Esophagus mucosa (tissue), 1 donor: ENCODE measurements at places on chromosomes 12 and 14. TPM values are rescaled to one million over a fixed set of nuclear protein-coding genes. Genes with fewer than 3 reads are reported as not detected.

FAM181A gene
- total RNA-seq, result not detected

CNTN1 gene
- 9.8 TPM for total RNA-seq

KRT83 gene
- total RNA-seq, result not detected

GLS2 gene
- 2.6 TPM for total RNA-seq

AICDA gene
- not detected for total RNA-seq

RNF212B gene
- total RNA-seq, result not detected

UBE3B gene
- 29.6 TPM for total RNA-seq

GEMIN2 gene
- 10.7 TPM for total RNA-seq

TAS2R46 gene
- total RNA-seq, result 0.40 TPM

ADAM21 gene
- total RNA-seq, result not detected

ACVR1B gene
- total RNA-seq, result 19.2 TPM

MYO1A gene
- 0.52 TPM for total RNA-seq

RFLNA gene
- total RNA-seq, result not detected

TAS2R13 gene
- 0.44 TPM for total RNA-seq

SLC5A8 gene
- total RNA-seq, result not detected

PLEKHA5 gene
- 32.7 TPM for total RNA-seq

LRFN5 gene
- 0.20 TPM for total RNA-seq

PELI2 gene
- 1.8 TPM for total RNA-seq

DLST gene
- total RNA-seq, result 75.7 TPM

TEX22 gene
- 2.0 TPM for total RNA-seq

TSPAN19 gene
- total RNA-seq, result not detected

KRT78 gene
- total RNA-seq, result 291 TPM

WNT5B gene
- total RNA-seq, result 9.8 TPM

C14orf132 gene
- total RNA-seq, result 3.7 TPM

CEBPE gene
- not detected for total RNA-seq

ANKS1B gene
- total RNA-seq, result 2.8 TPM

CCDC184 gene
- total RNA-seq, result 0.20 TPM

FBLN5 gene
- total RNA-seq, result 2.8 TPM

NTF3 gene
- total RNA-seq, result 2.0 TPM

CD163 gene
- 5.8 TPM for total RNA-seq

OR4E2 gene
- not detected for total RNA-seq

LRIG3 gene
- 28.2 TPM for total RNA-seq

EIF2S1 gene
- total RNA-seq, result 94.2 TPM

OTOGL gene
- 0.04 TPM for total RNA-seq

GPX2 gene
- 68.1 TPM for total RNA-seq

ERBB3 gene
- 68.1 TPM for total RNA-seq

RGS6 gene
- 0.52 TPM for total RNA-seq

PRIMA1 gene
- total RNA-seq, result 1.8 TPM

OR4K14 gene
- total RNA-seq, result not detected

FSCB gene
- total RNA-seq, result not detected

SLC16A7 gene
- total RNA-seq, result 52.4 TPM

LRP1-AS gene
- total RNA-seq, result not detected

SDR9C7 gene
- 26.0 TPM for total RNA-seq

HIP1R gene
- 26.4 TPM for total RNA-seq

SOX5 gene
- total RNA-seq, result 0.48 TPM

COCH gene
- total RNA-seq, result 0.12 TPM

KRT79 gene
- 0.32 TPM for total RNA-seq

P3H3 gene
- 1.7 TPM for total RNA-seq

INHBC gene
- total RNA-seq, result not detected

POTEM gene
- total RNA-seq, result not detected

BATF gene
- total RNA-seq, result 0.84 TPM

GSC gene
- 0.32 TPM for total RNA-seq

DIABLO gene
- total RNA-seq, result 30.5 TPM

SPX gene
- total RNA-seq, result 0.08 TPM
